Stimulated activated CD8-positive, alpha-beta memory T cell treated with anti-CD3 and anti-CD28 coated beads, Interleukin-15, amount 100 ng/mL, for 48 hours (primary cell): ENCODE measurements at places on chromosomes 4 and X.

DNA sequence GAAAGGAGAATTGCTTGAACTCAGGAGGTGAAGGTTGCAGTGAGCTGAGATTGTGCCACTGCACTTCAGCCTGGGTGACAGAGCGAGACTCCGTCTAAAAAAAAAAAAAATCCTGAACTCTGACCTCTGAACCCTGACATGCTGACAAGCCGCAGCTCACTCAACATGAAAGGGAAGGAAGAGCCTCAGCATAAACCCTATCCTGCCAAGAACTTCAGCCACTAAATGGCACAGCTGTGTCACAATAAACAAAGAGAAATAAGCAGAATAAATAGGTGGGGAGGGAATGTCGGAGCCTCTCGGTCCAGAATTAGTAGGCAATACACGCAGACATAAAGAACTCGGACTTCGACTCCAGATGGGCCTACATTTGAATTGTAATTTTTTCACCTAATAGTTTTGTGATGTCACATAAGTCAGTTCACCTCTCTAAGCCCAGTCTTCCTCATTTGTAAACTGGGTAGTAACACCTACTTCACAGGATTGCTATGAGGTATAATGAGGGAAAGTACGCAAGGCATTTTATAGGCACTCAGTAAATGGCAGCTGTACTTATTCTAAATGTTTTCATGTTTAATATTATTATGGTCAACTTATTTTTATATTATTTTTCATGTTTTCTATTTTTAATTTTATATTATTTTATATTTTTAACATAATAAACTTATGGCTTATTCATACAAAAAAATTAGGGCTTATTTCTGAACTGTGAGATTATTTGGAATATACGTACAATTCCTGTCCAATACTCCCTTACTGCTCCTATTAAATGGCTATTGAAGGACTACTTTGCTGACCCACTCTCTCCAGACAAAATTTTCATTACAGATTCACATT lies 243.4 kb downstream of the SCFD2 start:
- DNase-seq, result no peak

GRCh38 chr4:54942721-54943120 lies 182.7 kb downstream of the KDR start:
- no peak for DNase-seq

DNA sequence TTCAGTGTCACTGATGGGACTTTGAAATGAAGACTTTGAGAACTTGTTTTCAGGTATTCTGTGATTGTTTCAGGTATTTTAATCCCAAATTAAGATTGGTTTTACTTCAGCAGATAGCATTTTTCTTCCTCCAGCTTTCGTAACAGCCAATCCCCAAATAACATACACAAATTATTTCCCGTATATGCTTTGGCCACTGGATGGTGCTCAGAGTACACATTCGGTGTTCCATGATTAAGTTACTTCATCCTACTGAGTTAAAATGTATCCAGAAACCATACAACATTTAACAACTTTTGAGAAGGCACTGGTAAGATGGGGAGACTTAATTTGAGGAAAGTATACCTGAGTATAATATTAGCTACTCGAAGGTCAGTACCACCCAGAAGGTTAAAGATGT lies 233.4 kb upstream of the FAM47A start:
- no peak for DNase-seq

- DNase-seq, result no peak
These were observed 17.8 kb downstream of the MFAP3L start for GRCh38 chr4:170008371-170008770.

- DNase-seq, result no peak
These were observed 73.3 kb downstream of the PRPS1 start for GRCh38 chrX:107701493-107702121.

GRCh38 chrX:17374619-17375366 lies at the start of gene NHS:
Gene NHS, plus strand, starts transcription at chrX:17375200. Its CDS starts 558 bp downstream, at chrX:17375758.
- no peak for DNase-seq

DNA sequence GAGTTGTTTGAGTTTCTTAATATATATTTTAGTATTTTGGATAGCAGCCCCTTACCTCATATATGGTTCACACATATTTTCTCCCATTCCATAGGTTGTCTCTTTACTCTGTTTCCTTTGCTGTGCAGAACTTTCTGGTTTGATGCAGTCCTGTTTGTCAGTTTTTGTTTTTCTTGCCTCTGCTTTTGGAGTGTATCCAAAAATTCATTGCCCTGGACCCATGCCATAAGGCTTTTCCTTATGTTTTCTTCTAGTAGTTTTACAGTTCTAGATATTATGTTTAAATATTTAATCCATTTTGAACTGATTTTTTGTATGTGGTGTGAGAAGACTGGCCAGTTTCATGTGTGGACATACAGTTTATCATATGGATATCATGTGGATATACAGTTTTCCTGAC lies 58.5 kb upstream of the NUDT6 start:
- DNase-seq, result no peak

- no peak for DNase-seq
These were observed 112.2 kb downstream of the SNCA start for GRCh38 chr4:89724716-89725115.

- DNase-seq, result no peak
These were observed 169.0 kb upstream of the MBNL3 start for GRCh38 chrX:132657876-132658275.

DNA sequence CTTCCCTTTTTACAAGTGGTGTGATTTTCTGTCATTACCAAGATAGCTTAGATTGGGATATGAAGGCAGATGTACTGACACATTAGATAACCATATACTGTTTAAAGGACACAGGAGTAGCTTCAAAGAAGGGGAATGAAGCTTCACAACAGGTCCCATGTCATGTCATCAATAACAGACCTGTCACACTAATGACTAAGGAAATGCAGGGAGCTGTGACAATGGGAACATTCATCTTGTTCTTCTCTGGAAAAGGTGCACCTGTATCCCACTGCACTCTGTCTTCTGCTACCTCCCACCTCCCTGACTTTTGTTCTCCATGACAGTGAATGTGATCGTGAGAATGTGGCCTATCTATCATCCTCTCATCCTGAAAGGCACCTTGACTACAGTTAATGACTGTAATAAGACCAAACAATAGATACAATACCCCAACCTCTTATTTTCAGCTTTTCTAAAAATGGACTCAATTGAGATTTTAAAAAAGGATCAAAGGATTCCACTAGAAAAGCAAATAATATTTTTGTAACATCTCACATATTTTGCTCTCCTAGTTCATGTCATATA lies 472.5 kb downstream of the STPG2 start:
- no peak for DNase-seq

- no peak for DNase-seq
These were observed 10.3 kb downstream of the CENPI start for GRCh38 chrX:101108284-101108683.

- no peak for DNase-seq
These were observed 93.3 kb downstream of the TIGD2 start for GRCh38 chr4:89204624-89205023.

DNA sequence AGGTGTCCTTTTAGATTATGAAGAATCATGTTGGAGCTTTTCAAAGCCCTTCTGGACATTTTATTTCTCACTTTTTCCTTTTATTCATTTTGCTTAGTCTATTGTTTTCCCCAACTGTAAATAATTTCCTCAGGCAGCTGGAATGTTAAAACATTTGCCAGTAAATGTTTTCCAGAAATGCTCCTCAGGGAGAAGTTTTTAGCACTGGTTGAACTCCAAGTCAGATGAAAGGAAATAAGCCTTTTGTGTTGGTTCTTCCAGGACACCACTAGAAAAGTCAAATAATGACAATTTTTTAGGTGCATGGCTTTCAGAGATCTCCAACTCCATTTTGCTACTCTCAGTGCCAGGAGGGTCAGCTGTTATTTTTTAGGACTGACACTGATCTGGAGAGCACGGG lies 127.9 kb downstream of the IL13RA2 start:
- DNase-seq, result no peak

GRCh38 chrX:298993-299392 lies 17.8 kb downstream of the PLCXD1 start:
- DNase-seq, result no peak

GRCh38 chrX:19707246-19707871 lies 180.0 kb downstream of the SH3KBP1 start:
- DNase-seq, result no peak

DNA sequence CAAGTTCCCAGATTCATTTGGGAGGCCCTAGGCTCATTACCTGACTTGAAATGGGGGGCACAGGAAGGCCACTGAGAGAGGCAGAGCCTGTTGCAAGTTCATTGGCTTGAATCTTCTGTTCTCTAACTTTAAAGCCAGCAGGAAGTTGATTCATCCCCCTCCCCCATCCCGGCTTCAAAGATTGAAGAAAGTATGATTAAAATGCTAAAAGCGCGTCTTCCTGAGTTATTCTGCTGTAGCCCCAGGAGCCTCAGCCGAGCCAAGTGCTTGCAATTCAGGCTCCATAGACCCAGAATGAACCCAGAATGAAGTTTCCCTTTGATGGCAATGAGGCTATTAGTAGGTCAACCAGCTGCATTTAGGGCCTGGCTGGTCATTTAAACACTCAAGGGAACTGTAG lies 14.7 kb downstream of the CHST7 start:
- no peak for DNase-seq

GRCh38 chr4:73816814-73817213 lies 19.7 kb upstream of the CXCL6 start:
- no peak for DNase-seq

DNA sequence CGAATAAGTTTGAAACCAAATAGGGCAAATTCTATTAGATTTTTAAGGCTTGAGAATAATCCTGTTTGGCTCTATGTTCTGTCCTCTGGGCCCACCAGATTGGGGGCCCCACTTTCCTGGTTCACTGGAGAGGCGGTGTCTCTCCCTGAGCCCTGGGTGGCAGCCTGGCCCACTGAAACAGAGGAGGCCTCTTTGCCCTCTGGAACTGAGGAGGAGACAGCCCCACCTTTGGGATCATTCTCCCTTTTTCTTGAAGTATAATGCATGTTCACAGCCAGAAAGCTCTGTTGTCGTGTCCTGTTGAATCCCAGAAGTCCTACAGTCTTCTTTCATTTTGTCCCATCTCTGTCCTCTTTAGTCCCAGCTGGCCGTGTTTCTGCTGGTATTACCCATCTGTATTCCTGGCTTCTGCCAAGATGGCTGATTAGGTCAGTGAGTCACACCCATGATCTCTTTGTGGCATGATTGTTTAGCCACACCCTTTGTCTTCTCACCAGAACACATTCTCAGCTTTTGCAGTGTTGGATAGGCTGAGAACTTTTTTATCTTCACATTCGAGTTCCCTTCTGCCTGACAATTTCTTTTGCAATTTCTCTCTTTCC lies 8.1 kb upstream of the TBC1D25 start:
- no peak for DNase-seq

DNA sequence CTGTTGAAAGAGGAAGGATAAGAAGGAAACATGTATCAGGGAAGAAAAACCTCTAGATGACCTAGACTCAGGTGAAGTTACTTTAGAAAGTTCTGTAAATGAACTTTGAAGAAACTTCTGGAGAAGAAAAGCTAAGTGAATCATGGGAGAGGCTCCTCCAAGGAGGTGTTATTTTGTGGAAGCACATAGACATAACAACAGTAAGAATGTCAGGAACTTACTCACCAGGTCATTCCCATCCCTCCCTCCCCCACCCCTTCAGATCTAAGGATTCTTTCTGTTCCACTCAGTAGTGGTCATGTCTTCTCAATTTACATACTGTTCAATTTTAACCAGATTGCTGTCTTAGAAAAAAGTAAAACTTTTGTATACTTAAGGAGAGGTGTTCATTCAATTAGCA lies 310.5 kb upstream of the DDX53 start:
- no peak for DNase-seq

DNA sequence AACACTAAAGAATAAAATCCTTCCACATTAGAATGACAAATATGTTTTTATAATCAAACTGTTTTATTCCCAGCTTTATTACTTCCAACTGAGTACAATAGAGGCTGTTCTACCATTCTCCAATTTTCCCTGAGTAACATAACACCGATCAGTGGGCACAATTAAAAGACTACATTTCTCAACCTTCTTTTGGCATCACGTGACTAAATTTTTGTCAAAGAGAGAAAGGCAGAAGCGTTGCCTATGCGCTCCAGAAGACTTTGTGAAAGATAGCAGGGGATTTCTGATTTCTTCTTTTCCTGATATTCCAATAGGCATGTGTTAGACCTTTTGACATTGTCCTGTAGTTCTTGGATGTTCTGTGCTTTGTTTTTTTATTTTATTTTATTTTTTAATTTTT lies 1705.6 kb upstream of the PCDH7 start:
- DNase-seq, result no peak

DNA sequence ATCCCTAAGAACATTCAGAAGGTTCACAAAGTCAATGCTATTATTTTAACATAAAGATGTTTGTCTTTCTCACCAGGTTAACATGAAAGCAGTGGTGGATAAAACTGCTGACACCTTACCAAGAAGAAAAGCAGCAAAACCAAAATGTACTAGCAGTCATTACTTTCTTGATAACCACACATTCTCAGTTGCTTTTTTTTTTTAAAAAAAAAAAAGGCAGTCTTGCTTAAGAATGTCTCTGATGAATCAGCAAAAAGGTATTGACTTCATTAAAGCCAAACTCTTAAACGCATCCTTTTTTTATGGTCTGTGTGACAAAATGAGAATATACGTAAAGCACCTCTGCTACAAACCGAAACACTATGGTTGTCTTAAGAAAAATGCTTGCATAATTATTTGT lies 31.9 kb downstream of the CDKL2 start:
- DNase-seq, result no peak

DNA sequence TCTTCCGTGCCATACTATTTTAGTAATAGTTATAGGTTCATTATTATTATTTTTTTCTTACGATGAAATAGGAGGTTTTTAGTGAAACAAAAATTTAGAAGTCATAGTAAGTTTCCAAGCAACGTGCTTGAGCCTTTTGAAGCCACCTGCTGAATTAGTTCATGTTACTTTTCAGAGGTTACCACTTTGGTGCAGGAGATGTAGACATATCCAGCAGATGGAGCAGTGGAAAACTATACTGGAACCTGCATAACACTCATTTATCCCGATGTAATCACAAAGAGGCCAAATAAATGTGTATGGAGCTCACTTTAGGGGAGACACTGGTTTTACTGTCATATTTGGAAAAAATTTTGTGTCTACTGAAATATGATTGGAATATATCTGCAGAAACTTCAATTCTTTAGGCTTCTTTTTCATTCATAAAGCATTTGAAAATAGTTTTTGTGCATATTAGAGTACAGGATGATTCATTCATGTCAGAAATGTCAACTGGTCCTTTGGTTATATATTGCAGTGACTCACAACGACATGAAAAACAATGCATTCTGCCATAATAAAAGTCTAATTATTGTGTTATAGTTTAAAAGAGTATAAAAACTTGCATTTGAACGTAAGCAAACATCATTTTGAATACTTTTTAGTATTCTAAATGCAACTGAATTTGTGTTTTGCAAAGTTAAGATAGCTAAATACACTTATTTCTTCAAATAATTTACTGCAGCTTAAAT lies 2182.9 kb upstream of the TENM3 start:
- DNase-seq, result no peak

GRCh38 chr4:82753238-82753637 lies 45.4 kb downstream of the SCD5 start:
- DNase-seq, result no peak

GRCh38 chr4:38855466-38855865 lies 1.2 kb downstream of the TLR6 start:
- no peak for DNase-seq
